NAMALWA (cell line): ENCODE measurements at places on chromosomes 3 and 15.
A peak's percentile ranks its signal among the peaks of the same experiment; 100 is the strongest.

DNA sequence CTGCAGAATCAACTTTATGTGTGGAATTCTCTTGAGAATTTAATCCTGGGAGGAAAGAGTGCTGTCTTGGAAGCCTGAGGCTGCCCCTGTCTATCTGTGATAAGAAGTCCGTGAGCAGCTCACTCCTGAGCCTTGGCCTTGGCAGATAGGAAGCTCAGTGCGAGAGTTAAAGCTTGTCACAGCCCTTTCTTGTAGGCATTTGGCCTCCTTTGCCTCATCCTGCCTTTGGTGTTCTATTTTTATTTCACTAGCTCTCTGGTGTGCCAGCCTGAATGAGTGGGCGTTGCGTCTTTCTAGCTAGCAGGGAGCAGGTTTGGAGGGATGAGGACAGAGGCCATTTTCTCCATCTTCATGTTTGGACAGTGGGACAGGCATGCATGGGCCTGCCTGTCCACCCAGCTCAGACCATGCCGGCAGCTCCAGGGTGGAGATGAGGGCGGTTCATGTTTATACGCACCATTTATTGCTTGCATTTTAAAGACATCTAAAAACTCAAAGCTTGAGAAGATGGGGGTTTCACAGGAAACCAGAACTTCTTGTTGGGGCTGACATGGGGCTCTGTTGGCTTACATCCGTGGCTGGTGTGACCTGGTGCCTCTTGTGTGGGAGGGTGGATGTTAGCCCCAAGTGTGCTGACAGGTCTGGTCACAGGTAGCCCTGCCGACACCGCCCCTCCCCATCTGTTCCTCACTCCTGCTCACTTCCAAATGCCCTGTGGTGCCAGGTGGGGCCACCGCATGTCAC lies 29.8 kb downstream of the IRAK2 start:
- no peak for DNase-seq

DNA sequence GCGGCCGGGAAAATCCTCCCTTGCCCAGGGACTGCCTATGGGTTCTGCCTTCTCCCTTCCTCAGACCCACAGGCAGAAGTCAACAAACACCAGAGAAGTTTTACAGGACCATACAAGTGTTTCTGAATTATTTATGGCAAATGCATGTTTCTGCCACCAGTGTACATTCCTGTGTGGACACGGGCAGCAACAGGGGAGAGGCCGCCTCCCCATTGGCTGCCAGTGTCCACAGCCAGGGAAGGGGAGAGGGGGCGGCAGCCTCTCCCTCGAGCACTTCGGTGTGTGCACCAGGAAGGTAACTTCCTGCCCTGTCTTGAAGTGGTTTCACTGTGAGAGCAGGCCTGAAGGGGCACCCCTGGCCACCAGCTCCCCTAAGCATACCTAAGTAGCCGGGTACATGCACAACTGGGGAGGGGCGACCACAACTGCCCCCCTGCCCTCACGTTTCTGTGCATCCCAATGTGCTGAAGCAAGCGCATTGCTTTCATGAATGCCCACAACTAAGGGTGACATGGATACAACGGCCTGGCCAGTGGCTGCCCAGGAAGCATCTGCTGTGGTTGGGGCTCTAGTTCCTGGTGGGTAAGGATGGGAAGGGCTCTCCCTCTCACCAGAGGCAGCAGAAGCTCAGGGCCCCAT lies 14.8 kb upstream of the SHISA5 start:
- DNase-seq, result no peak

- no peak for DNase-seq
These were observed 445.5 kb upstream of the TBL1XR1 start for GRCh38 chr3:177642804-177643125.

GRCh38 chr3:16589867-16590624 lies 15.2 kb downstream of the DAZL start:
- peak; percentile 29 for DNase-seq
